ENCODE measurements at places on chromosomes 2 and 18.

GRCh38 chr2:191204433-191204832, 40.8 kb upstream of the MYO1B start:
- DNase-seq = no peak

GRCh38 chr2:26558271-26559043, 80.5 kb upstream of the OTOF start:
- peak; percentile 22 for DNase-seq

DNA sequence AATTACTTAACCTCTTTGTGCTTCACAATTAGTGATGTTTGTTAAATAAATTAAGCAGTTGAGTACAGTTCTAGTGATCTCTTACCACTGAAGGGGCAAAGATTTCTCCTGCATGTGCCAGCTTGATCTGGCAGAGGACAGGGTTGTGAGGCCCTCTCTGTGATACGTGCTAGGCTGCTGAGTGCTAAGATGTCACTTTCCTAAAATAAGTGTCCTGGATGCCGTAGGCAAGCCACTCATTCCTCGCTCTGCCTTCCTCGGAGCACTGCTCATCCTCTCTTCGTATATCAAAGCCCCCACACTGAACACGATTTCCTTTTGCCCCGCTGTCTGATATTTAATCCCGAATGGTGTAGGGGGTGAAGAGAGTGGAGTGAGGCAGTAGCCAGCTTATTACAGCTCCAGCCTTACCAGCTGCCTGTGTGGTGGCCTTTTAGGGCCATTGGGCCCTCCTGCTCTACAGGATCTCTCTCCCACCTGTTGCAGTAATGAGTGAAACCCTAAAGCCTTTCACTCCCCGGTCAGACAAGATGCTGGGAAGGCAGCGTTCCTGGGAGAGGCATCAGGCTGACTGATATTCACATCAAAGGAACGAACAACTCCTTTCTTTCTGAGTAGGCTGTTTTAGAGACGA, 40.5 kb downstream of the PTPRM start:
- peak; percentile 43 for DNase-seq

- peak; percentile 36 for DNase-seq
Measured at GRCh38 chr18:12645751-12646203, 12.1 kb downstream of the SPIRE1 start.

DNA sequence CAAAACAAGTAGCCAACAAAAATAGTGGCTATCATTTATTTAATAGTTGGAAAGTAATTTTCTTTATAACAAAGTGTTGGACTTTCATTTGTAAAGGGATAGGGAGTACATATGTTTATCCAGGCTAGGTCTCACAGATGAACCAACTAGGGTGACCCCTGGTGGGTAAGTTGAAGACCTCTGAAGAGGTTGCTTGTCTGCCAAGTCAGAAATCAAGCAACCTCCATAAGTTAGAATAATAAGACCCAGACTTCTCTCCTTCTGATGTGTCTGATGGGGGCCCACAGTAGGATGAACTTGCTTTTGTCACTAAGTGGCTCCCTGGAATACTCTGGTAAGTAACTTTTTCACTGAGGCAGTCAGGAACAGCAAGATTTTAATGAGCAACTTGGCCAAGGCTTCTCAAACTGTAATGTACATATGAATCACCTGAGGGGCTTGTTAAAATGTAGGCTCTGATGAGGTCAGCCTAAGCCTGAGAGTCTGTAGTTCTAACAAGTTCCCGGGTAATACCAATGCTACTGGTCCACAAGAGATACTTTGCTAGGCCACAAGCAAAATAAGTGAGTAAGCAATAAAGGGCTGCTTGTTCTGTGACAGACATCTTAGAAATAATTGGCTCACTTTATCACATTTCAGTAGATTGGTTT, 319.6 kb downstream of the PIK3C3 start:
- no peak for DNase-seq

- no peak for DNase-seq
Measured at GRCh38 chr2:190683802-190684201, 34.9 kb downstream of the NAB1 start.

DNA sequence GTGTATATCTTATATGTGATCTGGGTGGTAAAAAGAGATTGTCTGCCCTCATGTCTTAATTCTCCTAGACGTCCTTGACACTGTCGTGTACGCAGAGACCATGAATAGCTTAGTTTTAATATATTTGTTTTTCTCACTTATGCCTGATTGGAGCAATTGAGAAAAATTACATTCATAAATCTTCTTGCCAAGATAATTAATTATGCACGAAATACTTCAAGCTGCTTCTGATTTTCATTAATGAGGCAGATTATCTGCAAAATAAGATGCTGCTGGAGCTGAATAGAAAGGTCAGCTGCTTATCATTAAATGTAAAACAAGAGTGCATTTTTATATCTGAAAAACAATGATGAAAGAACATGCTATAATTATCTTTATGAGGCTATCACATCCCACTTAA, 95.9 kb downstream of the CCDC141 start:
- DNase-seq = no peak

- no peak for DNase-seq
Measured at GRCh38 chr18:21747764-21748693, 7.4 kb downstream of the MIB1 start.

- no peak for DNase-seq
Measured at GRCh38 chr2:86003967-86004366, 101.7 kb downstream of the POLR1A start.

DNA sequence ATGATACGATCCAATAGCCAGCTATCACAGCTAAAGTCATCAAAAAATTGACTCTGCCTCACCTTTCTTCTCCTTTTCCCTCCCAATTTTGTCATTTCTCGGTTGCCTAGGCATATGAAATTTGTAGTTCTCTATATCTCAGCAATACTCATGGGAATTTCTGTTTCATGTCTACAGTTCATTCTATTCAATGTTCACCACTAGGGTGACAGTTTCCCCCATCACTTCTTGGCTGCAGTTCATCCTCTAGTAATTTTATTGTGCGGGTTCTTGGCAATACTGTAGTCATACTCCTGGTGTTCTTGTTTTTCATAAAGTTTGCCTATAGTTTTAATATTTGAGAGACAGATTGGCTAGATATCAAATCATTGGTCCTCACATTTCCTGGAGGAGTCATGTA, 872.2 kb upstream of the ID2 start:
- DNase-seq = no peak

GRCh38 chr18:21117409-21118131, 6.0 kb upstream of the ROCK1 start:
- DNase-seq = no peak

GRCh38 chr18:58114766-58115165, 70.7 kb downstream of the NEDD4L start:
- no peak for DNase-seq

DNA sequence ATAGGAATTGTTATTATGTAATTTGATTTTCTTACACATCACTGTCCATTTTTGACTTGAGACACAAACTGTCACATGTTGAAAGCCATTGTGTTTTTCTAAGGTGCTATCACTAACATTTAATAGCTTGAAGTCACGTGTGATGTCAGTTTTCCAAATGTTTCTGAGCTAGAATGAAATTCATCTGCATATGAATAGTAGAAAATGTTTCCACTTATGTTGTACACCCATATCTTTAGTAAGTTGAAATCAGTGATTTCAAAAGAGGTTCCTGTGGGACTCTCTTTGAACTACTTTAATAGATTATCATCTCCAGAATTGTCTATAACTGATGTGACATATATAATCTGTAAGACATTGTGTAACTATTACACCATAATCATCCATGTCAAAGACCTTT, 27.8 kb downstream of the ABCG5 start:
- no peak for DNase-seq

DNA sequence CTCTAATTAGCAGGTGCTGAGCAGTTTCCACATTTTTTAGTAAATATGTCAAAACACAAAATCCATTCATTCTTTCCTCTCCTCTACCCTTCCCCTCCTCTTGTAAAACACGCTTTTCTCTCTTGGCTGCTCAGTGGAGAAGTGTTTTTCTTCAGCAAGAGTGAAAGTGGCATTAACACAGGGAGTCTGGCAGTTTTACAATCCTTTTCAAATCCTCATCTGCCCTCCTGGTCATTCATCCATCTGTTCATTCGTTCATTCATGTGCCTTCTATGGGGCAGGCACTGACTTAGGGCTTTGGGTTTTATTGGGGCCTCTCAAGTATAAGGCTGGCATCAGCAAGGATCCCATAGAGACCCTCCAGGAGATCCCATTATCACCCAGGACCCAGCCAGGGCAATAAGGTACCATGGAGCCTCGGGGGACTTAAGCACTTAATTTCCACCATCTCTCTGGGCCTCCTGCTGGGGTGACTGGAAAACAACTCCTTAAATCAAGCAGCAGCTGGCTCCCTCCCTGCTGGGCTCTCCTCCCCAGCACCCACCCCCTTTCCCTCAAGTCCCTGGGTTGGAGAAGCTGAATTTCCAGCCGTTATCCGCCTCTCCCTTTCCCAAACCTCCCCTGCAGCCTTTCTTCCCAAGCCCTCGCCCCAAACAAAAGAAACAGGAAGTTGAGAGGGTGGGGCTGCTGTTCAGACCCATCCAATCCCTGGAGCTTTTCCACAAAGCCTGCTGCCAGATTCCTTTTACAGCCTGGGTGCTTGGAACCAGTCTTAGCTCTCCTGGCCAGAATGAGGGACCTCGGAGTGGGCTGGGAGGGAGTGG, 32.6 kb downstream of the MARCHF4 start:
- DNase-seq = peak; percentile 46

DNA sequence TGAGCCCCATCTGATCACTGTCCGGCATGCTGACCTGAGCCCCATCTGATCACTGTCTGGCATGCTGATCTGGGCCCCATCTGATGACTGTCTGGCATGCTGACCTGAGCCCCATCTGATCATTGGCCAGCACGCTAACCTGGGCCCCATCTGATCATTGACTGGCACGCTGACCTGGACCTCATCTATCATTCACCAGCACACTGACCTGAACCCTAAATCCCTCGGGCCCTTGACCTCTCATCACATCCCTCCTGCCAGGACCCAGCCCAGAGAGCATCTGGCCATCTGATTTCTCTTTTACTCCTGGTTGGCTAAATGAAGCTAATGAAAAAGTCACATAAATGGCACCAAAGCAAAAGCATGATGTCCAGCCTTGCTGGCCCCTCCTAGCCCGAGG, 207.1 kb downstream of the NDUFA10 start:
- no peak for DNase-seq

DNA sequence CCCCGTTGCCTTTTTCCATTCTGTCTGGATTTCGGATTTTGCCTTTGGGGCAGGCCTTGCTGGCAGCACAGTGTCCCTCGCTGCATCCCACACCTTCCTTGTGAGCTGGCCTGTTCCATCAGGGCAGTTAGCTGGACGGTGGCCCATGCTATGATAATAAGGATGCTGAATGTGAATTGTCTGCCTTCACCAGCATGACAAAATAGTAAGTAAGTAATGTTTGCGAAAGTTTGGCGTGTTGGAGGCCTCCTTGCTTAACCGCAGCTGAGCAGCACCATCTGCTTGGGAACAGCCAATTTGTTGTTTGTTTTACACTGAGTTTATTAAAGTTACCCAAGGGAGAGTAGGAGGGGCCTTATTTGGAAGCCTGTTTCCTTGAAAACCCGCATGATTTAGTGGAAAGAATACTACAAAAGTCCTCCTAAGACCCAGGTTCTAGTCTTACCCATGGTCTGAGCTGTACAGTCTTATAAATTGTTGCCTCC, 469.7 kb upstream of the FANCL start:
- no peak for DNase-seq

- DNase-seq = no peak
Measured at GRCh38 chr2:10920764-10921388, 9.1 kb downstream of the KCNF1 start.

- no peak for DNase-seq
Measured at GRCh38 chr2:171341394-171342066, 92.3 kb downstream of the METTL8 start.

- DNase-seq = no peak
Measured at GRCh38 chr18:64399566-64399965, 250.7 kb upstream of the LINC00305 start.

DNA sequence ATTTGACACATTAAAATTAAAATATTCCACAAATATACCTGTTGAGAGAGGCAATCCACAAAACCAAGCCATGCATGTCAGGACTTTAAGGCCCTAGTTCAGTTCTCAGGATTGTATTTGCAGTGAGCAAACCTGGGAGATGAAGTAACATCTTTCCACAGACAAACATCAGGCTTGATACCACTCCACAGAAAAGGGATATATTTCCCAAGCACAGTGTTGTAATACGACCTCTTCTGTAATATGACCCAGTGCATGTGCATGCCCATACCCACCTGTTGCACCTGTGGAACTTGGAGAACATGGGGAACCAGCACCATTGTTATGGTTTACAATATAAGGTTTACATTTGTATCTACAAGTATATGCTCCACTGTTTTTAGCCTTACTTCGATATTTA, 184.0 kb downstream of the PDE11A start:
- no peak for DNase-seq

DNA sequence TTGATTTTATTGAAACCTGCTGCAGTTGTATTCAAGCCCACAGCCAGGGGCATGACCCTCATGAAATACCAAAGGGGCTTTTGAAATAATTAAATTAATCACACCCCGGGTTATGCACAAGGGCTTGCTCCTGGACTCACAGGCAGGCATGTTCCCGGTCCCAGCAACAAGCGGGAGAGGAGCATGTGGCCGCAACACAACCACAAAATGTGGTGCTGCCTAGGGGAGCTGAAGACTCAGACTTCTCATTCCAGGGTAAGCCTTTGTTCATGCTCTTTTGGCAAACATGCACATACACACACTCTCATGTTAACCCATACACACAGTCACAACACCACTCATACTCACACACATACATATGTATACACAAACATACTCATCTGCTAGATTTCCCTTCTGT, 233.7 kb upstream of the SMAD2 start:
- no peak for DNase-seq

GRCh38 chr18:36212301-36213171, 25.2 kb downstream of the MOCOS start:
- DNase-seq = peak; percentile 45

GRCh38 chr2:171741189-171741588, 53.9 kb downstream of the DYNC1I2 start:
- no peak for DNase-seq

DNA sequence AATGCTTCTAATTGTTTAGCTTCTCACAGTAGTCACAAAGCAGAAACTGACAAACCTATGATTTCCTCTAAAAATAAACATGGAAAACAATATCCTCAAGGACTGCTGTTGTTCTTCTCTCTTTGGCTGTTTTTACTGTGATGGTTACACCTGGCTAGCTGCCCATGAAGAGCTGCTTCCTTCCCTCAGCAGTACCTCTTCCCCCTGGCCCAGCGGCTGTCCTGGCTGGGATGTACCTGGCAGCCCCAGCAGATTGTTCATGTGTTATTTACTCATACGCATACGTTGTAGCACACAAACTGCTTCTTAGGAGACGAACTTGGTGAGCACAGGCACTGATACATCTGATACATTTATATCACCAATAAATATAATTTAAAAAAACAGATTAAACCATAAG, 27.4 kb downstream of the NEMP2 start:
- peak; percentile 28 for DNase-seq

GRCh38 chr2:171878481-171878993, 15.5 kb downstream of the SLC25A12 start:
- peak; percentile 40 for DNase-seq

DNA sequence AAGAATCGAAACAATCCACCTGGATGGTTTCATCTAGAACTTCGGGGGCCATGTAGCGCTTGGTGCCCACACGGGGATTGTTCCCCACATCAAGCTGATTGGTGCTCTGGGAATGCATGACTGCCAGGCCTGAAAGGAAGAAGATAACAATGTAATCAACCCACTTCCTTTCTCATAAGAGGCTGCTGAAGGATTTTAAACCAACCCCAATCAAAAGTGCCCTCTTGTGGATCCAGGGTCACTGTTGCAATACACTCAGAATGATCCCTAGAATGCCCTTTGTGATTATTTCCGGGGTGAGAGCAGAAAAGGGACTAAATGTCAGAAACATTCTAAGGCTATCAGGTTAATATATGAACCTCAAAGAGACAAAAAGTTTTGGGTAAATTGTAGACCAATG, 115.2 kb downstream of the ACVR1 start:
- DNase-seq = no peak

All from femur (tissue), 1 donor.